ENCODE measurements at places on chromosomes 4 and X.

DNA sequence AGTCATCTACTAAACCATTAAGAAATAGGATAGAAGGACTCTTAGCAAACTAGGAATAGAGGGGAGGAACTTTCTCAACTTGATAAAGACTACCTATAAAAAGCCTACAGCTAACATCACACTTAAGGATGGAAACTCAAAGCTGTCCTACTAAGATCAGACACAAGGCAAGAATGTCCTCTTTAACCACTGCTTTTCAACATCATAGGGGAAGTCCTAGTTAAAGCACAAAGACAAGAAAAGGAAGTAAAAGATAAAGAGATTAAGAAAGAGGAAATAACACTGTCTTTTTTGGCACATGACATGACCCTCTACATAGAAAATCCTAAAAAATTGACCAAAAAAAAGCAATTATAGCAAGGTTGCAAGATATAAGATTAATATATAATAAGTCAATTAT lies 136.6 kb downstream of the FBXW7 start:
- DNase-seq = no peak

DNA sequence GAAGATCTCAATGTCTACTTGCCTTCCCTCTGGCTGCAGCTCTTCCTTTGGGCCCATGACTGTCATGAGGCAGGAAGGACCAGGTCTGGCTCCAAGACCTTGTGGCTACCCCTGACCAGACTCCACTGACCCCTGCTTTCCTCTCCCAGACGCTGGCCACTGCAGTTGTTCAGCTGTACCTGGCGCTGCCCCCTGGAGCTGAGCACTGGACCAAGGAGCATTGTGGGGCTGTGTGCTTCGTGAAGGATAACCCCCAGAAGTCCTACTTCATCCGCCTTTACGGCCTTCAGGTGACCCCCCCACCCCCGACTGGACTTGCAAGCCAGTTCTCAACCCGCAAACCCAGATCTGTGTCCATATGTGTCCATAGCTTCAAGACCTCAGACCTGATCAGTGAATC lies 535 bp downstream of the WAS start:
- no peak for DNase-seq

DNA sequence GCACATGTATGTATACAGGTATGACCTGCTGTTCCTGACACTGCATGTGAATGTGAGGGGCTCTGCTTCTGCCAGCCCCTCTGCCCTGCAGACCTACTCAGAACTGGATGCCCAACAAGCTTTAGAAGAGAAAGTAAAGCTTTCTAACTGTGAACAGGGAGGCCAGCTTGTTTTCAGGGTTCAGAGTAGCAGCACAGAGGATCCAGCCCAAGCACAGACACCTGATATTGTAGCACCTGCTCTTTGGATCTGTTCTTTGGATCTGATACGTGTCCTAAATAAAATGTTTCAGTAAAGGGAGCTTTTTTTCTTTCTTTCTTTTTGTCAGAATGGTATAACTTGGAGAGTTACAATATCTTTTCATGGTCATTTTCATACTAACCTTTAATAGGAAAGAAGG lies 19.2 kb downstream of the DCUN1D4 start:
- DNase-seq = no peak

GRCh38 chrX:79036157-79036880 lies 91.1 kb downstream of the P2RY10 start:
- DNase-seq = no peak

GRCh38 chr4:88134536-88135355 lies 23.7 kb downstream of the ABCG2 start:
- no peak for DNase-seq

- DNase-seq = no peak
Observed at GRCh38 chr4:541271-541670, 34.8 kb downstream of the TMEM271 start.

- DNase-seq = no peak
Observed at GRCh38 chr4:26034849-26035248, 120.8 kb downstream of the SMIM20 start.

DNA sequence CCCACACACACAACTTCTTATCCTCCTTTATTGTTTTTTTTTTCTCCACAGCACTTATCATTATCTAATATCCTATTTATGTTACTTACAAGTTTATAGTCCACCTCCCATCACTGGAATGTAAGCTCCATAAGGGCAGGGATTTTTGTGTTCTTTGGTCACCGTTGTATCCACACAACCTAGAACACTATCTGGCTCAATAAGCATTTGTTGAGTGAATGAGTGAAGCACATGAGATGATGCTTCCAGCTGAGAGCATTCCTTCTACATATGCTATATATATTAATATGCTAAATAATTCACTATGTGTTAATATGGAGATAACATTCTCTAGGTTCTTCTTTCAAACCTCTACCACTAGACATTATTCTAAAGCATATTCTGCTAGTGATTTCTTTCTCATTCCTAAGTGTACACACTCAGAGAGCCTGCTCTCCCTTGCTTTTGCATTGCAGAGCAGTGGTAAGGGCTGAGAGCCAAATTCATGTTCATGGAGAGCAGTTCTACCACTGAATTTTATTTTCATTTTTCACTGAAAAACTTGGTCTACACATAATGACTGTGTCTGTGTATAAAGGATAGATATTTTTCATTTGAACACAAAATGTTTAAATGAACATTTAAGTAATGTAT lies 20.3 kb upstream of the LUZP4 start:
- no peak for DNase-seq

DNA sequence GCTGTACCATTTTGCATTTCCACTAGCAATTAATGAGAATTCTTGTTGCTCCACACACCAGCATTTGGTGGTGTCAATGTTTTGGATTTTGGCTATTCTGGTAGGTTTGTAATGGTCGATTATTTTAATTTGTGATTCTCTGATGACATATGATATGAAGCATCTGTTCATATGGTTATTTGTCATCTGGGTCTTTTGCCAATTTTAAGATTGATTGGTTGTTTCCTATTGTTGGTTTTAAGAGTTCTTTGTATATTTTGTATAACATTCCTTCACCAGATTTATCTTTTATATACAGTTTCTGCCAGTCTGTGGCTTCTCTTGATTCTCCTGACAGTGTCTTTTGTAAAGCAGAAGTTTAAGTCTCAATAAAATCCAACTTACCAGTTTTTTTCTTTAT lies 18.5 kb upstream of the BDH2 start:
- DNase-seq = no peak

DNA sequence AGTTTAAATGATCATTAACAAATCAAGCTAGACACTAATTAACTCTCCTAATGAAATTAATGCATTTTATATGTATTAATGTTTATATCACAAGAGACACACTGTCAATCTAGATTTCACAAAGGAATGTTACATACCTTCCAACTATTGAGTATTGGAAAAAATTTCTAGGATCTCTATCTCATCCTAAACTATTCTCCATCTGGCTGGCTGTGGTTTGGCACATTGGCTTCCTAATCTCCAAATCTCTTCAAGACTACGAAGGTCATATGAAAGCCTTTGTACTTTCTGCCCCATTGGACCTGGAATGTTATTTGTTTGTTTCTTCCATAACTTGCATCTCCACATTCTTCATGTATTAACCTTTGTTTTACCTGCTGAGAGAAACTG lies 1160.0 kb downstream of the ADGRL3 start:
- DNase-seq = no peak

GRCh38 chrX:12174358-12174757 lies 36.1 kb downstream of the FRMPD4 start:
- no peak for DNase-seq

DNA sequence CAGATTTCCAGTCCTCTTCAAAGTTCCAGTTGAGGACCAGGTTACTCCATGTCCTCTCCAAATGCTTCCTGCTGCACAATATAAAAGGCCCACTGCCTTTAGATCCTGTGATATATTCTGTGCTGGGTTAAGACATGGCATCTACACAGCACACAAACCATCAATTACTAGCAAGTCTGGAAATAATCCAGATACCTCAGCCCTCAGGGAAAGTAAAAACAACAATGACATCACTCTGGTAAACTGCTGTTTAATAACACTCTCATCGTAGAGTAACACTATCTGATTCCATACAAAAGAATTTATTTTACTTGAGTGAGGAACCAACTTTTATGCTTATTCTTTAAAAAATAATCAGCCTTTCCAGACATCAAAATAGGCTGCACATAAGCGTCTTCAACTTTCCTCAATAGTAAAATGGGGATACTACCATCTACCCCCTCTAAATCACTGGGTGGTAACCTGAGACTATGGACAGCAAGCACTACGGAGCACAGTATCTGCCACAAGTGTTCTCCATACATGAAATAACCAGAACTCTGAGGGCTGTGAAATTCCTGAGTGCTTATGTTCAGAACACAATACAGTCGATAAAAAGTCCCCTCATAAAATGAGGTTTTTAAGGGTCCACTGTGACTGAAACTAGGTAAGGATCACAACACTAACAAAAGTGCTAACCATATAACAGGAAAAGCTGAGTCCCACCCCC lies 53.4 kb downstream of the ABCG2 start:
- no peak for DNase-seq

GRCh38 chr4:102318526-102318925 lies 26.8 kb downstream of the SLC39A8 start:
- DNase-seq = no peak

GRCh38 chr4:87002682-87003043 lies 67.9 kb downstream of the AFF1 start:
- no peak for DNase-seq

DNA sequence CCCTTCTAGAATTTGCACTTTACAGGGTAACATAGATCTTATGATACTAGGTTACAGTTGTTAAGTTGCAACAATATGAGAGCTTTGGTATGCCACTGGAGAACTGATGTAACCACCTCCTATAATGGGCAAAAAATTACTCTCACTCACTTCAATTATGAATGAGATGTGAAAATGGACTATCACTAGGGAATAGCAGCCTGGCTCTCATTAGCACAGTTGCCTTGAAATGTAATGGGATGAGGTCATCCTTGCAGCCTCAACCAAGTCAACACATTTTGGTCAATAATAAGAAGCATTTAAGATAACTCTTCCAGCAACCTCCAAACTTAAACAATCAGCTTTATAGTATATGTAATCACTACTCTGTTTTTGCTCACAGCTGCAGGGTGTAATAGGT lies 69.4 kb downstream of the TBC1D9 start:
- no peak for DNase-seq

DNA sequence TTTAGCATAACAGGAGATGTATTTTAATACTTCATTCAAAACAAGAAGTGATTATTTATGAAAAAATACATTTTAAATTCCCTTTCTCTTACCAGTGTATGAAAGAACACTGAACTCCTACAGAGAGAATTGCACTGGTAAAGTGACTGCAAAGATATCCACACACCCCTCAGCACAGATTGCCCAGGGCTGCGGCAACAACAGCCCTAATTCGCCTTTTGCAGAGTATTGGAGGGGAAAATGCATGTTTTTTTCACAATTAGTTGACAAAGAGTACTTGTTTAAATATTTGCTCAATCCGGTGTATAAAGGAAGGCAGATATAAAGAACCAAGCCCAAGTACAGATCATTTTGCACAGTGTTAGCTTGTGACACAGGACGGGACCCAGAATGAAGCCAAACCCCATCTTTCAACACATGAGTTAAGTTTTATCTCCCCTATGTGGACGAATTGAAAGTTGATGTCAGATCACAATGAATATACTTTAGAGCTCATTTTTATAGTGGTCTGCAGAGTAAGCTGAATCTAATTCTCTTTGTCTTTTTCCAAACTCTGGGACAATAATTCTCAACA lies 551.4 kb upstream of the IGFBP7 start:
- DNase-seq = no peak

GRCh38 chr4:37998226-37998625 lies 38.0 kb downstream of the PTTG2 start:
- no peak for DNase-seq

- DNase-seq = no peak
Observed at GRCh38 chrX:70592091-70592490, 147.5 kb downstream of the DLG3 start.

DNA sequence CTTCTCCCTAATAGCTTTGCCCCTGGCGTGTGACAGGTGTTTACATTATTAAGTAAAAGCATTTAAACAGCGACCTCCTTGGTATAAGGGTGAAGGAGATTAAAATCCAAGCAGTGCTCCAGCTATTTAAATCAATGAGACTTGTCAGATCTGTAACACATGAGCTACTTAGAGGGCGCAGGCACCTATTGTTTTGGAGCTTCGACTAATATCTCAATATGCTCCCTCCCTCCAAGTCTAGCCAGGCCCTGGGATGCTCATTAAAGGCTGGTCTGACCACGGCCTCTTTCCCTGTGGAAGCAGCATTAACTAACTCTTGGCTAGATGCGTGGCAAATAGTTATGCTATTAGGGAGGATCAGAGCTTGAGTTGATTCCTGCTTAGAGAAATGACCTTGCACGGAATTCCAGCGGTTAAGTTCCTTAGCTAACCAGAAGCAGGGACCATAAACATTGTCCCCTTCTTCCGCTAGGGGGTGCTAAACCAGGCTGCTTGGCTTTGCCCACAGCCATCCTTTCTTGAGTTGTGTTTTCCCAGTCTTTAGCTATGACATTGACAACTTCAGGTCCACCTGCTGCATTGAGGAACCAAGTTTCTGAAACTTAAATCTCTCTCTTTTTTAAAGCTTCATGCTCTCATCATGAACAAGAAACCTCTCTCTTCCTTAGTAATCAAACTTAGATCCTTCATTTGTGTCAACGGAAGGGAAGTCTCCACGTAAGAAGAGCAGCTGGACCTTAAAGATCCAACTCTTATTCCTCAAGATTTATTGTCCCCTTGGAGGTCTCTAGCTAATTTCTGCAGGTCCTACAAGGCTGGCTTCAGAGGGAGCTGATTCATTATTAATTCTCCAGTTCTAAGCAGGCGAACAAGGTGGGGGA lies 80.7 kb upstream of the IGFBP7 start:
- DNase-seq = no peak

DNA sequence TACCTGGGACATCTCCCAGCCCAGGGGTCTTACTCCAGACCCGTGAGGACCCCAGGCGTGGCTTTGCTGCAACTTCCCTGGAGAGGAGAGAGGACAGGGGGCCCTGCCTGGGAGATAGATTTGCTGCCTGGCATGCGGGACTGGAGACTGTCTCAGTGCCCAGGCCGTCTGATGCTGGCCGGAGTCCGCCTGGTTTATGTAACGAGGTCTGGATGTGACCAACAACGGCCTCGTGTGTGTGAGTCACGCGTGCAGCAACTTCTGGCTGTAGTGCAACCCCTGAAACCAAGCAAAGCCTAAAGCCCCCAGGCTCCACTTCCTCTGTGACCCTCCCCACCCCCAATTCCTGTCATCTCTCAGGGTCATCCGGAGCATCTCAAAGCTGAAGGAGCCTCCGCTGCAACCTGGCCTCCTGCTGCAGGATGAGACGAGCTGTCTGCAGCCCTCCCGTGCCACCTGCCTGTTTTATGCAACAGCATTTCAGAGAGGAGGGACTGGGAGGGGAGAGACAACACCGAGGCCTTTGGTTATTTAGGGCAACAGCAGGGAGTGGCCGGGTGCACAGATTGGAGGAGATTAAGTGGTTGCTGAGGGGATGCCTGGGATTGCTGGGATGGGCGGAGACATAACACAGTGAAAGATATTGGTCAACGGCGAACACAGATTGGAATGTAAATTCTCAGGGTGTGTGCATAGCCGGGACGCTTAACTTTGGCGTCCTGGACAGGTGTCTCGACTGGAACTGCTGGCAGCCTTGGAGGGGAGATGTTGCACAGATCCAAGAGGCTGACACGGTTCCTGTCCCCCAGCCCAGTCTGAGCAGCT lies 16.0 kb downstream of the XG start:
- no peak for DNase-seq

- no peak for DNase-seq
Observed at GRCh38 chrX:31186693-31187338, 115.0 kb upstream of the FTHL17 start.

Data from stimulated activated CD8-positive, alpha-beta memory T cell treated with anti-CD3 and anti-CD28 coated beads, Interleukin-4, amount 100 ng/mL, for 1 hour (primary cell).